ENCODE measurements at places on chromosomes 7 and 10. TPM values are rescaled to one million over a fixed set of nuclear protein-coding genes. Genes with fewer than 3 reads are reported as not detected.

MYO1G gene
- total RNA-seq = under 0.01 TPM

PPP1R17 gene
- total RNA-seq = under 0.01 TPM

PHYHIPL gene
- total RNA-seq = not detected

MOGAT3 gene
- not detected for total RNA-seq

VWDE gene
- 0.16 TPM for total RNA-seq

HSPA12A gene
- 1.4 TPM for total RNA-seq

All from bronchial smooth muscle cell (primary cell).